ENCODE measurements at places on chromosomes 2 and 18.

DNA sequence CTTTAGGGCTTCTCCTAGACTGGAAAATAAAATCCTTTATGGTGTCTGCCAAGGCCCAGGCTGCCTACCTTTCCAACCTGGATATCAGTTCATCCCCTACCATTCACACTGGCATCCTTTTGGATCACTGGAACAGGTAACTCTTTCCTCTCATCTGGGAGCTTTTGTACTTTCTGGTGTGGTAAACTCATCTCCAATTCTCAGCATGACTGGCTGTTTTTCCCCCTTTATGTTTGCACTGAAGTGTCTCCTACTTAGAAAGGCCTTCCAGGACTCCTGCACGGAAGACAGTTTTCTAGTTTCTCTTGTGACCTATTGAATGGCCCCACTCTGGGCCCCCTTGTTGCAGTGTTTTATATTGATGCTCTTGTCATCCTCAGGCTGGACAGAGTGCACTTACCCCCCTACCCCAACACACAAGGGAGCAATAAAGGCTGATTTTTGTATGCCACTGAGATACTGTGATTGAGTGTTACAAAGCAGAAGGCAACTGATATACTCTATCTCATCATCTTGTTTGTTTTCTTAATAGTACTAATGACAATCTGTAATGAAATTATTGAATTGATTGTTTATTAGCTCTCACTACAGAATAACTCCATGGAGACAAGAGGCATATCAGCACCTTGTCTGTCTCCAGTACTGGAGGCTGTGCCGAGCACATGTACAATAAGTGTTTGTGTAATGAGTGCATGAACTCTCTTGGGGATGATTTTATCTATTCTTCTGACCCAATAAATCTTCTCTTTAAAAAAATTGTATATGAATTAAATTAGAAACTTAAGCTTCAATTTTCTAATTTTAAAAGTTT is 129.9 kb downstream of the PIEZO2 start:
- DNase-seq, result no peak

DNA sequence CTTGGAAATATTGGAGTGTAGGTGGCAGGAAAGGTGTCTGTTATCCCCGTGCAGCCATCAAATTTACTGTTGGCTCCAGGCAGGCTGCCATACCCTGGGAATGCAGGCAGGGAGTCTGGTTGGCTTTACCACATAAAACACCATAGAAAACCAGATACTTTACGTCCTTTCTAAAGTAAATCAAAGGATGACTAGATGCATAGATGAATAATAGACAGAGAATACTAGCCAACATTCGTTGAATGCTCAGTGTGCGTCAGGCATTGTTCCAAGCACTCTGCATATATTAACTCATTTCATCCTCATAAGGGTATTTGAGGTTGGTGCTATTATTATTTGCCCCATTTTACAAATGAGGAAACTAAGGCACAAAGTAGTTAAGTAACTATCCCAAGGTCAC is 65.2 kb downstream of the VSNL1 start:
- no peak for DNase-seq

DNA sequence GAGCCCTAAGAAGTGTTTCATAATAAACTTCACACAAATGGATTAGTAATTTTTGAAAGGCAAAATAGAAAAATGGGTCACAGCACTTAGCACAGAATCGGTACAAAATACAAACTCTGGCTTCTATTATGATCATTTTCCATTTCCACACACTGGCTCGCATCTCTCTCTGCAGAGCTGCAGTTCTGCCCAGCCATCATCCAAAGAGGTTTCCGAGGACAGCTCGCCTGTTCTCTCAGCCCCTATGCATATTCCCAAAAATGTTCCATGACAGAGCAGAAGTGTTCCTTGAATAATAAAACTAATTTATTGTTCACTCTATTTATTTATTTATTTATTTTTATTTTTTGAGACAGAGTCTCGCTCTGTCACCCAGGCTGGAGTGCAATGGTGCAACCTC is 115.6 kb downstream of the AP1S3 start:
- DNase-seq, result no peak

DNA sequence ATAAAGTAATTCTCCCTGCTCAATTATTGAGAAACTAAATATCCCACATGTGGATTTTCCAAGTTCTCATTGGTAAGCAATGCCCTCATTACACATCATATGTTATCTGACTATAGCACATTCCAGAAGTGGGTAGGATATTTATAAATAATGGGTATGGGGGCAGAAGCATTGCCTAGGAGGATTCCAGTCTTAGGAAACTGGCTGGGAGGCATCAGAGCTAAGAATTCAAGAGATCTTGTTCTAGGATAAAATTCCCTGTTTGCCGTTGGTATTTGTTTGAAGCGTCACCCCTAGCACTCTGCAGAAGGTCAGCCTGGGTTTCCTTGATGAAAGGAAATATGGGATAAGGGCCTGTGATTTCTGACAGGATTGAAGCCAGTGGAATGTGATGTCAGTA is 20.1 kb downstream of the SIX2 start:
- no peak for DNase-seq

DNA sequence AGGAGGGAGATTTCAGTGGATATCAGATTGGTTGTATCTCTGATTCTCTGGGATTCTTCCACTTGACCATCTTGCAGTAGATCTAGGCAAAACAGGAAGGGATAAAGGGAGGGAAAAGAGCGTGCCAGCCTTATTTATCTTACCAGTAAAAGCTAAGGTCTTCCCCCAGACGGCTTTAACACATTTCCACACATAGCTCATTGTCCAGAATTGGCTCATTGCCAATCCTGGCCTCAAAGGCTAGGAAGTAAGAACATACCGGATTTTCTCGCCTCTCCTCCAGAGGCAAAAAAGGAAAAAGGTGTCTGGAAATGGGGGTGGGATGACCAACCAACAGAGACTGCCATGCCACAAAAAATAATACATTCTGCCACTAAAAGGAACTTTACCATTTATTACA is 411.6 kb upstream of the NRP2 start:
- peak; percentile 60 for DNase-seq

GRCh38 chr18:39496986-39497385 is 1931.4 kb upstream of the CELF4 start:
- no peak for DNase-seq

- no peak for DNase-seq
These were observed 184.7 kb downstream of the HDAC4 start for GRCh38 chr2:239215988-239216613.

GRCh38 chr2:97646977-97647376 is 1.1 kb downstream of the COX5B start:
- DNase-seq, result no peak

- no peak for DNase-seq
These were observed 72.9 kb upstream of the RBM44 start for GRCh38 chr2:237725661-237726060.

Measured in fibroblast of pulmonary artery (primary cell).